ENCODE measurements at places on chromosomes 1 and 21.

- no peak for DNase-seq
Measured at GRCh38 chr1:153231785-153232184, 14.4 kb downstream of the PRR9 start.

GRCh38 chr1:82226186-82226505, 425.4 kb downstream of the ADGRL2 start:
- DNase-seq, result no peak

DNA sequence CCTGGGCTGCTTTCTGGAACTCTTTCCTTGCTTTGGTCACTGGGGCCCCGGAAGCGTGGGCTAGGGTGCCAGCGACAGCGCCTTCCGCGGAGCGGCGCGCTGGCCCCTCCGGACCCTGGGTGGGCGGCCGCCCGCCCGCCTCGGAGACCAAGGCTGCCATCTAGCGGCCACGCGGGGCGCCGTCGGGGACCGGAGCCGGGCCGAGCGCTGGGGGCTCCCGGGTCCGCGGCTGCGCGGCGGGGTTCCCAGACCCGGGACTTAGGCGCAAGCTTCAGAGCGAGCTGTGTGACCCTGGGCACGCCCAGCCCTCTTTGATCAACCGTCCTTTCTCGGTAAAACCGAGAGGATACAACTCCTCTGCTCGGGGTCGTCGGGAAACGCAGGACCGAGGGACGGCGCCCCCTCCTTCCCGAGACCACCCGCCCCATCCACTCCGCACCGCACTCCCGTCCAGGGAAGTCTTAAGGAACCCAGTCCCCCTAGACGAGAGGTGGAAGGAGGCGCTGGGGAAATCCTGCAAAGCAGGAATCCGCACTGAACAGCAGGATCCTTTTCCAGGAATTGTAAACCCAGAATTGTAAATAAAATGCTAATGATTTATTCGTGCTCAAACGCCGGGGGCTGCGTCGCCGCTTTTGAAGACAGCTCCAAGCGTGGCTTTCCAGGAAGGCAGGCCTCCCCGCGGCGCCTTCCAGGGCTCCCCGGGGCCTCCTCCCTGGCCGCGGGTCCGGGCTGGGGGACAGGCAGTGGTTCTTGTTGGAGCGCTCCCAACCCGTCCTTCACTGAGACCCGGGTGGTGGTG, 41.2 kb downstream of the RRAGC start:
- peak; percentile 12 for DNase-seq

DNA sequence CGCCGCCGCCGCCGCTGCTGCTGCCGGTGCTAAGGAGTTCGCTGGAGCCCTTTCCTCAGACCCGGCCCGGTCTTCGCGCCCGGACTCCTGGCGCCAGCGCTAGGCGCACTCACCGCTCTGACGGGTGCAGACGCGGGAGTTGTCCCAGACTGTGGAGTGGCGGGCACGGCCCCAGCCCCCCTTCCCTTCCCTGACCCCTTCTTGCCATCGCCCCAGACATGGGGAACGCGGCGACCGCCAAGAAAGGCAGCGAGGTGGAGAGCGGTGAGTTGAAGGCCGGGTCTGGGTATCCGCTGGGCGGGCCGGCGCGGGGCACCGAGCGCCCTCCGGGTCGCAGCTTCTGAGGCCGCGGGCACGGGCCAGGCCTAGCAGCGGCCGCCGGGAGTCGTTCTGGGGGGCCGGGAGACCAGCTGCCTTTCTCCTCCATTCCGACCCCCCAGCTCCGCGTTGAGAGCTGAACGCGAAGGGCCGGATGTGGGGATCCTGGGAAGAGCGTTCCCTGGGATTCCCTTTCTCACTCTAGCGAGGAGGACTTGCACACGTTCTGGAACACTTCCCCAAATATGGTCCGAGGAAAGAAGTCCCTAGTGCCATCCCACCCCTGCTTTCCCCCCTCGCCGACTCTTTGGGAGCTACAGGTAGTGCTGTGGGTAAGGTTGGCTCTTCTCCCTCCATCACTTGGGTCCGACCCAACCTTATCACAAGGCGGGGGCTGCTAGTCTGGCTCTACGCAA, 65.8 kb upstream of the PRKACB start:
- peak; percentile 1 for DNase-seq

DNA sequence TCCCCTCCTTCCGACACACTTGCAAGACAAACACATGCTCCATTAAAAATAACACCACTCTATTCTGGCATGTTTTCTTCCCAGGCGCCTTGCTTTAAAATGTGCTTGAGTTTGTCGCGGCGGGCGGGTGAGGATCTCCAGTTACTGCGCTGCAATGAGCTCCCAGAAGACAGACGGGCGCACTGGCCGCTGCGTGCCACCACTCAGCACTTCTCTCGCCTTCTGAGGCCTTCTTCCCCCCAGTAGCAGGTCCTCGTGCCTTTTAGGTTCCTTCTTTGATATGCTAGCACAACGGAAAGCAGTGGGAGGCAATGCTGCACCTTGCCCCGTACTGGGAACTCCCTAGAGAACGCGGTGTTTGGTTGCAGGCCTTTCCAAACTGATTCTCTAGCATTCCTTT, 279.5 kb upstream of the NR5A2 start:
- no peak for DNase-seq

GRCh38 chr1:29962336-29962735, 726.0 kb downstream of the PTPRU start:
- DNase-seq, result no peak

DNA sequence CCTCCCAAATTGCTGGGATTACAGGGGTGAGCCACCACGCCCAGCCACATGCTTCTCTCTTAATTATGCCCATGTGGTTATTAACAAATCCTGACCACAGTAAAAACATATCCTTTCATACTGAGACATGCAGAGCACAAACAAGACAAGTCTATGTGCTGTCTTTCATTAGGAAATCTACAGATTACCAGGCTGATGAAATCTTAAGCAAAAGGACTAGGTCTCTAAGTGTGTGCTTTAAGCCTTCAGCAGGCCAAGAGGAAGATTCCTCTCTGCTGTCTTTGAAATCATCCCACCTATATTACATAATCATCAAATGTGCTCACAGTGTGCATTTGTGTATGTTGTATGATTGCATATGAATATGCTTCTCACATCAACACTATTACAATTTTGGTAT, 419.3 kb downstream of the KCTD3 start:
- no peak for DNase-seq

DNA sequence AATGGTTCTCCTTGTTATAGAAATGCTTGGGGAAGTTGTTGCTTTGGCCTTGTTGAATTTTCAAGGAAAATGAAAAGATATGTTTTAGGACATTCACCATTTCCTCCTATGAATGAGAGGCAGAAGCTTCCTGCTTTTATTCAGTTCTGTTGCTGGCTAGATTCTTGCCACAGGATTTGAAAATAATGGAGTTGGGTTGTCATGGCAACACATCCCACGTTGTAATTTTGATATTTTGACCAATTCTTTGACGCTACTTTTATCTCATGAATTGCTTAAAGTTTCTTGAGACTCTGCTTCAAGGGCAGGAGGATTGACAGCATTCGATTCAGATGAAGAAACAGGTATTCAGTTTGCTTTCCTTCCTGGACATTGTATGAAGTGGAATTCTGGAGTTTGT, 331.5 kb downstream of the PRDM2 start:
- DNase-seq, result no peak

DNA sequence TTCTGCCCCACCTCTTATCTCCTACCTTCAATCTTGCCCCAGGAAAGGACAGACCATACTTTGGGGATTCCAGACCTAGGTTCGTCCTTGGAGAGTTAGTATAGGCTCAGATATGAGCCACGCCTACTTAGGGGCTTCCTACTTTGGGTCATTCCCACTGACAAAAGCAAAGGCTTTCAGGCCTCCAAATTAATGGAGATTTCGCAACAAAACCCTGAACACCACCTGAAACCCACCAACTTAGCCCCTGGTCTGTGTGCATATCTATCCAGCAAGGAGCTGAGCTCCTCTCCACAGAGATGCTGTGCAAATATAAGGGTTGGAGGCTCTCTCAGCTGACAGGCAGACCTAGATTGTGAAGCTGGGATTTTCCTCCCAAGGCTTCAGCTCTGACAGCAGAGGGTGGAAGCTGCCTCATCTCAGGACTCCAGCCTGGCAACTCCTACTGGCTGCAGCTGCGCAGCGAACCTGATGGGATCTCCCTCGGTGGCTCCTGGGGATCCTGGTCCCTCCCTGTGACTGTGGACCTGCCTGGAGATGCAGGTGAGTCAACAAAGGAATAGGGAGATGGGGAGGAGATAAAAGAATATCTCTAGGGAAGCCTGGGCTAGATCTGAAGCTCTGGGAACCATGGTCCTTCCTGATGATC, 2.1 kb downstream of the MPL start:
- DNase-seq, result no peak

- DNase-seq, result no peak
Measured at GRCh38 chr1:203521074-203521794, 27.3 kb downstream of the OPTC start.

GRCh38 chr1:14270821-14271220, 327.7 kb upstream of the KAZN start:
- no peak for DNase-seq

- no peak for DNase-seq
Measured at GRCh38 chr1:162177126-162177525, 107.6 kb downstream of the NOS1AP start.

GRCh38 chr1:98133131-98133530, 212.3 kb upstream of the DPYD start:
- DNase-seq, result no peak

- DNase-seq, result peak; percentile 47
Measured at GRCh38 chr21:42309753-42310213, 5.4 kb downstream of the TFF3 start.

DNA sequence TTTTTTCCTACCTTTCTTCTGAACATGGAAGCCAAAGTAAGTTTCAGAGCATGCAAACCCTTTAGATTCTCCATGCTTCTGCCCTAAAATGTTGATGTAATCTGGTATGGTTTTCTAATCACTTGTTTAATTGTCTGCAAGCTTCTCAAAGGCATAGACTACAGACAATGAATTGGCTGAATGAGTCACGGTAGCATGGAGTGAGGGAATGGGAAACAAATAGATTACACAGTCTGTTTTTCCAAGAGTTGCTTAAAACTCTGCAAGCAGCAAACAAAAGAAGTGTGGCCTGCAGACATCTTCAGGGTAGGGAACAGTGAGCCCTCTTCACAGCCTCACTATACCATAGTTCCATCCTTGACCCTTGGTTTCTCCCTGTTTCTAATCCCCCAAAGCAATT, 326.0 kb downstream of the BARHL2 start:
- no peak for DNase-seq

DNA sequence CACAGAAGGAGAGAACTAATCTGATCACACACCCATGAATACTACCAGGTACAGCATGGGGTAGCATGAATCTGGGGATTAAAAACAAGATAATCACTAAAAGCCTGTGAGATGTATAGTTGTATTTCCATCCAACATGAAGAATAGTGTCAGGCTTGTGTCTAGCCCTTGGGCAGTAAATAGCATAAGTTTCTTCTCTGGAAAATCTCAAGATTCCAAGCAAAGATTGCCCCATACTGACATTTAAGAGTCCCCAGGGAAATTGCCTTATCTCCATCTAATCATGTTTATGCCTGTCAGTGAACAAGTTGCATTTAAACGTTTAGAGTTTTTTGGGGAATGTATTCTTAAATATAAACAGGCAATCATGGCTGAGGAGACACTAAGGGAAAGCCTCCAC, 109.2 kb upstream of the SERTAD4 start:
- DNase-seq, result no peak

- no peak for DNase-seq
Measured at GRCh38 chr1:36664571-36665287, 182.0 kb upstream of the CSF3R start.

- no peak for DNase-seq
Measured at GRCh38 chr1:8544644-8545043, 226.7 kb downstream of the SLC45A1 start.

DNA sequence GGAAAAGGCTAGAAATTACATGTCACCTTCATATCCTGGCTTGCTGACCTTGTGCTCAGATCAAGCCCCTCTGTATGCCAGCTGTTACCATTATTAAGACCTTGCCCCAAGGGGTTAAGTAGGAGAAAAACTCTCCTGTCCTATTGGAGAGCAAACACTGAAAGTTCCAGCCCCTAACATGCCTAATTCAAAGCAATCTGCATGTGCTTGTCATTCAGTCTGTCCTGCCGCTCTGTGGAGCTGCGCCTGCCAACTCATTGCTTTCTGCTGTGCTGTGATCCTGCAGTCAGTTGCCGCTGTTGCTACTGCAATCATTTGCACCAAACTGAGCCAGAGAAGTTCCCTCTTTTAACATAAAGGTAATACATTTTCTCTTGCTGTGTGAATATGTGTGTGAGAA, 113.4 kb downstream of the DISP1 start:
- DNase-seq, result no peak

DNA sequence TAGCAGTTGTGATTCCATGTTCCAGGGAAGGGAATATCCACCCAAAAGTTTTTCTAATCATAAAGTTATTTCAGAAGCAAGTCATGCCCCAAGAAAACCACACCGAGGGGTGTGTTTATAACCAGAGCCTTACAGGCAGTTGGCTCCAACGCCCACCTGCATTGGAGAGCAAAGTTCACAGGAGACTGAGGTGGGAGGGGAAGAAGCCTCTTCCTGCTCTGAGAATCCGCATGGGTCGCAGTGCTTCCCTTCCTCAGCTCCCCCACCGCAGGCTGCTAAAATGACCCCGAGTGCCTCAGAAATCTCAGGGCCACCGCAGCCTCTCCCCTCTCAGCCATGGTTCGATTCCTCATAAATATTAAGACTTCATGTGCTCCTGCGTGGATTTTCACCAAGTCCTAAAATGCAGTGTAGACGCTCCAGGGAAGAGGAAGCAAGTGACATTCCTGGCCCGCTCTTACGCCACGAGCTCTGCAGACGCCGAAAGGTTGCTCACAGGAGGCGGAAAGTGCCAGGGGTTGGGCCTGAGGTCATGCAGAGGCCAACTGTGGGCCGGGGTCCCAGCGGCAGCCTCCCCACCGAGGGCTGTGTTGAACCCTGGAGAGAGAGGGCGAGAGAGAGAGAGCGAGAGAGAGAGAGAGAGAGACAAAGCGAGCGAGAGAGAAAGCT, 13.4 kb upstream of the SPSB1 start:
- DNase-seq, result no peak

DNA sequence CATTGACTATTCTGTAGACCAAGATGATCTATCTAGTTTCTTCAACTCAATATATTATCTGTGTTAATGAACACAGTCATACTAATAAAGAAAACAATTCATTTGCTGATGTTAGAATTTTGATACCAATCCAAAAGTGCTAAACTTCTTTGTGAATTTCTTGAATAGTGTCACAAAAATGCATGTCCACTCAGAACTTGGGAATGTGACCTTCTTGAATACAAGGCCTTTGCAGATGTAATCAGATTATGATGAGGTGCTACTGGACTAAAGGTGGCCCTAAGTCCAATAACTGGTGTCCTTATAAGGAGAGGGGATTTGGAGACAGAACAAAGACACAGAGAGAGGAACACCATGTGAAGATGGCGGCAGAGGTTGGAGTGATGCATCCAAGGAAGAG, 305.8 kb upstream of the ZP4 start:
- DNase-seq, result no peak

GRCh38 chr1:28056129-28056925, 32.1 kb downstream of the EYA3 start:
- DNase-seq, result peak; percentile 10

All from activated T-helper 1 cell treated with Interleukin-2 at 50 U/mL for 16 hours (primary cell).